ENCODE measurements at places on chromosomes 11 and 22.

DNA sequence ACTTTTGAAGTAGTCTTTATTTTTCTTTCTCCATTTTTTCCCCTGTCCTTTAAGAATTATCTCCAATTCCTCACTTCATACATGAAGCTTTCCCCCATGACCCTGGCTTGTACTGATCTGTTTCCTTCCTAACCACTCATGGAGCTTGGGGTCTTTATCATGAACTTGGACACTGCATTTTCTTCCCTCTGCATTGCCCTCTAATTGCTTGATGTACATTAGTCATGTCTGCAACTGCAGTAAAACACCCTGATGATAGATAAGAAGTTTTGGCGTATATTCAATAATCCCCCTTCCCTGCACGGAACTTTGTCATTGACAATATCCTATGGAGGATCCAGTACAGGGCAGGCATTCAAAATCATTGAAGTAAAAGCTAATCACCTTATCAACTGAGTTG is 3.4 kb downstream of the HEPHL1 start:
- no peak for ATAC-seq

DNA sequence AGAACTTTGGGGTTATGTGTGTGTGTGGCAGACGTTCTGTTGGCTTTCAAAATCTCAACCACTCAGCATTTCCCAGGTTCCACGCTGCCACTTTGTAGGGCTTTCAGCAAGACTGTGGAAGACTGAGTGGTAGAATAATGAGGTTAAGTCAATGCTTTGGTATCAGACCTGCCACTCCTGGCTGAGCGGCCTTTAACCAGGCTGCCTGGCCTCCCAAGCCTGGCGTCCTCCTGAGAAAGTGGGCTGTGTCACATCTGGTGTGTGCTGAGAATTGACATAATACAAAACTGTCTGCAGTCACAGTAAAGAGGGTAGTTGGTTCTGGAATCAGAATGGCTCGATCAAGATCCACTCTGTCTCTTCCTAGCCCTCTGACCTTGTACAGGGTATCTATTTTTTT is 126.5 kb downstream of the DBX1 start:
- ATAC-seq: no peak

- ATAC-seq: no peak
These were observed 48.4 kb upstream of the CYP2D6 start for GRCh38 chr22:42178910-42179519.

DNA sequence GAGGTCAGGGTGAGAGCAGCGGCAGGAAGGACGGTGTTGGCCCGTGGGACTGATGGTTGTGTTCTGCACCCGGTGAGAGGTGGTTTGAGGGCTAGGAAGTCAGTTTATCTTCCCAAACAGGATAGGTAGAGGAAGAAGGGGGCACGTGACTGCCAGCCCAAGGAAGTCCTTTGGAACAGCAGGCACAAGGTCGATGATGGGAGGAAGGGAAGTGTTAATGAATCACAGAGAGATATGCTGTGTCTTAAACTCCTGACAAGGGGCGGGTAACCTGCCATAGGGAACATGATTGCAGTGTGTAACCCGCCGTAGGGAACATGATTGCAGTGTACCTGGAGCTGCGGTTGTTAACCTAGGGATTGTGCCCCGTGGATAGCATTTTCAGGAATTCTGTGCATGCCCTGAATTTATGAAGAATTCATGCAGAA is 49.0 kb downstream of the PRR5L start:
- ATAC-seq: no peak

DNA sequence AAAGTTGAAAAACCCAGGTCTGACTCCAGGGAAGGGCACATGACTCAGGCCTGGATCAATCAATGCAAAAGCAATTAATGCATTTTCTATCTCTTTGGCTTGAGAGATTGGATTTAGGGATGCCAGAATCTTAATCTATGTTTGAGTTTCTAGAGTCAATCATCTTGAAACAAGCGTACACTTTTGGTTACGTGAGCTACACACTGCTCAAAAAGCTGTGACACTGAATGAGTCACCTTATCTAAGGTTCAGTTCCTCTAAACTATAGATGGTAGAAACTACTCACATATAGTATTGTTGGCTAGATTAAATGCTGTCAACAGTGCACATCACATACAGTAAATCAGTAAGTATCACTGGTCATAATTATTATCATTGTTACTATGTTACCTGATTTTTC is 24.2 kb downstream of the MRE11 start:
- peak; percentile 84 for ATAC-seq

DNA sequence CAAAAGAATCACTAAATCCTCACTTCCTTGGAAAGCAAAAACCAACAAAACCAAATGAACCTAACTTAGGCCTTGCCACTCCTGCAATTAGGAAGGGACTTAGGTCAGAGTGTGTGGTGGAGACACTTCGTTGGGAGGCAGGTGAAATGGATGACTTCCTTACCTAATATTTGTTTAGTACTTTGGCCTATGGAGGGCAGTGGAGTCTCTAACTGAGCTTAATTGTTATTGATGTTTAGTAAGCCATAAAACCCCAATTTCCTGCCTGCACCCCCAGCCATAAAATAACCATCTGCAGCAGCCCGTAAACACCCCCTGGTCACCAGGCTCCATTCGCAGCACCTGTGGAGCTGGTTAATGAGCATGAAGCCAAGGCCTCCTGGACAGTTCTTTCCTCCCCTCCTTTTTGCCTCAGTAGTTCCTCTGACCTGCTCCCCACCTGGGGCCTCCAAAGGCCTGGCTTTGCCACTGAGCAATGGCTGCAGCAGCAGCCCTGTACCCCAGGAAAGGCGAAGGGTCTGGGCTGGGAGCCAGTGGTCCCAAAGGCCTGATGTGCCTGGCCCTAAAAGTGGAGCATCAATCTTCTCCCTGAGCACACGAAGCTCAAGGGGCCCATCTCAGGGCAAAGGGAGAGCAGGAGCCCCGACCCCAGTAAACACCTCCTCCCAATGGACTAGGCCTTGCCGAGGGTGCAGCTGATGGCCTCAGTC is 15.6 kb upstream of the SYT13 start:
- no peak for ATAC-seq

- ATAC-seq: peak; percentile 83
These were observed 123.6 kb downstream of the ABTB2 start for GRCh38 chr11:34234086-34234740.

- ATAC-seq: no peak
These were observed 1.0 kb upstream of the ELF5 start for GRCh38 chr11:34514597-34514996.

DNA sequence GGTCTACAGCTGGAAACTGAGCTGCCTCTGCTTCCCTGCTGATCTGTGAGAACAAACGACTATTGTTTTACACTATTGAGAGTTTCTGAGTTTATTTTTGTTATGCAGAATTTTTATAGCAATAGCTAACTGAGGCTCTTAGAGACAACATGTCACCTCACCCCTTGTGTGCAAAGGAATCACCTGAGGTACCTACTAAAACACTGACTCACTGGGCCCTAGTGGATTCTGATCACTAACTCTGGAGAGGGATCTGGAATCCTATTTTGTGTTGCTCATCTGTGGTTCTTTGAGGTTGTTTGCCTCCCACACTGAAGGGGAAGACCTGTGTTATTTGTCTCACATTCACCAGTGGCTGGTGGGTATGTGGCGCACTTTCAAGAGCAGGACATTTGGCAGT is 13.4 kb upstream of the B3GAT1 start:
- ATAC-seq: no peak

DNA sequence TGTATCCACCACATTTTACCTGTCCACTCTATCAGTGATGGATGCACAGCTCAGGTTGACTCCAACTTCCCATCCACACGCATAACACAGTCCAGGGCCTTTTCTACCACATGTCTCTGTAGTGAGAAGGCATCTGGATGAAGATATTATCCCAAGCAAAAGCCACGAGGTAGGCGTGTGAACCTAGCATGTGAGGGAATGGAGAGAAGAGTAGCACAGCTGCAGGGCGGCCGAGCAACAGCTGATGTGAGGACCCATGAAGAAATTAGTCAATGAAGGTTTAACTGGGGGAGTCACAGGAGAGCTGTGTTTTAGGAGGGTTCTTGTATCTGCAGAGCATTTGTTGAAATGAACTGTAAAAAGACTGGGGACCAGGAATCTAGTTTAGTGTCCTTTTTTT is 144.6 kb upstream of the PITPNB start:
- no peak for ATAC-seq

GRCh38 chr11:77047007-77047927 is 13.1 kb downstream of the B3GNT6 start:
- peak; percentile 96 for ATAC-seq

GRCh38 chr11:57083641-57084385 is 95.1 kb downstream of the OR5AK2 start:
- no peak for ATAC-seq

GRCh38 chr11:75627906-75628668 is 40.8 kb downstream of the MAP6 start:
- no peak for ATAC-seq

DNA sequence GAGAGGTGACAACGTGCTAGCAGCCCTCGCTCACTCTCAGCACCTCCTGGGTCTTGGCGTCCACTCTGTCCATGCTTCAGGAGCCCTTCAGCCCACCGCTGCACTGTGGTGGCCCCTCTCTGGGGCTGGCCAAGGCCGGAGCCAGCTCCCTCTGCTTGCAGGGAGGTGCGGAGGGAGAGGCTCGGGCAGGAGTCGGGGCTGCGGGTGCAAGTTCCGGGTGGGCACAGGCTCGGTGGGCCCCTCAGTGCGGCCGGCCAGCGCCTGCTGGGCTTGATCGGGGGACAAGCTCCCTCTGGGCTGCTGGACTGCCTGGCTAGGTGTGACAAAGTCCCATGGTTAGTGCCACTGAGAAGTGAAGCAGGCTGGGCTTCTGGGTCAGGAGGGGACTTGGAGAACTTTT is 245.8 kb downstream of the JRKL start:
- ATAC-seq: no peak

DNA sequence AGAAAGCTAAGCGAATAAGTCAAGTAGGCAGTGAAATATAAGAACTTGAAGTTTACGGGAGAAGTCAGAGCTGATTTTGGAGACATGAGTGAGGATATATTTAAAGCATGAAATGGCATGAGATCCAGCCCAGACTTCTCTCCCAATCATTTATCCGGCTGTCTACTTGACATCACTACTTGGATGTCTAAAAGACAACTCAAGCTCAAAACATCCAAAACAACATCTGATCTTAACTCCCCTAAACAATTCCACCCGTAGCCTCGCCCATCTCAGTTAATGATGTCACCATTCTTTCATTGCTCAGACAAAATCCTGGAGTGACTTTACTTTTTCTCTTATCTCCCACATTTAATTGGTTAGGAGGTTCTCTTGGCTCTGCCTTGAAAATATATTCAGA is 44.5 kb downstream of the WEE1 start:
- ATAC-seq: no peak

GRCh38 chr11:78828676-78829075 is 254.0 kb upstream of the NARS2 start:
- no peak for ATAC-seq

DNA sequence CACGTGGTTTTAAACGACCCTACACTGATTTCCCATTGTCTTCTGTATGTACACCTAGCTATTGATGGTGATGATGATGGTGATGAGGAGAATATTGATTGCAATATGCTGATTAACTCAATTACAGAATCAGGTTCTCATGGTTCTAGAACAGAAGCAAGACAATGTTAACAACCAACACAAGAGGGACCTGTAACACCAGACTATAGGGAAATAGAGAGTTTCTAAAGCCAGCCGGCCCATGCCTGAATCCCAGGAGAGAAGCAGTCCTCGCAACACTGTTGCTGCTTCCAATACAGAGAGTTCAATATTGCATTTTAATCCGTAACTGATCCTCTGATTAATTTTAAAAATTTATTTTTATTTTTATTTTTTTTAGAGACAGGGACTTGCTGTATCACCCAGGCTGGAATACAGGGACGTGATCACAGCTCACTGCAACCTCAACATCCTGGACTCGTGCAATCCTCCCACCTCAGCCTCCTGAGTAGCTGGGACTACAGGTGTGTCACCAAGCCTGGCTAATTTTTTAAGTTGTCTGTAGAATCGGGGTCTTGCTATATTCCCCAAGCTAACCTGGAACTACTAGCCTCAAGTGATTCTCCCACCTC is 22.2 kb upstream of the UBASH3B start:
- no peak for ATAC-seq

DNA sequence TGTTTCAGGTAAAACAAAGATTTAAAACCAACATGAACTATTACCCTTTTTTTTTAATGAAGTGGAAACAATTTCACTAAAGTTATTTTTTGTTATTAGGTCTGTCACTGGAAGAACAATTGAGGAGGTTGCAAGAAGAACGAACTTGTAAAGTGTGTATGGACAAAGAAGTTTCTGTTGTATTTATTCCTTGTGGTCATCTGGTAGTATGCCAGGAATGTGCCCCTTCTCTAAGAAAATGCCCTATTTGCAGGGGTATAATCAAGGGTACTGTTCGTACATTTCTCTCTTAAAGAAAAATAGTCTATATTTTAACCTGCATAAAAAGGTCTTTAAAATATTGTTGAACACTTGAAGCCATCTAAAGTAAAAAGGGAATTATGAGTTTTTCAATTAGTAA is 30.9 kb downstream of the BIRC2 start:
- ATAC-seq: no peak

GRCh38 chr22:23913306-23913660 is 19.1 kb downstream of the MIF start:
- ATAC-seq: peak; percentile 8

DNA sequence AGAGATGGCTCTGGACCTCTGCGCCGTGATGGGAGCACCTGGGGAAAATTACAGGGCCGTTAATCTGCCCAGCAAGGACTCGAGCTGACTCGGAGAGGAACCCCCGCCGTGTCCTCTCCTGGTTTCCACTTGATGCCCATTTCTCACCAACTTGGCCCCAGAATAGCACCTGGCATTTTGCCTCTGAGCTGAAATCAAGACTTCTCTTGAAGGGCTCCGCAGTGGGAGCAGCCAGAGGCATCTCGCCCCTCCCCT is 19.0 kb upstream of the CABP7 start:
- ATAC-seq: no peak

GRCh38 chr11:59185386-59185945 is 13.5 kb downstream of the DTX4 start:
- no peak for ATAC-seq

- peak; percentile 48 for ATAC-seq
These were observed 11.7 kb upstream of the MPEG1 start for GRCh38 chr11:59224351-59224928.

DNA sequence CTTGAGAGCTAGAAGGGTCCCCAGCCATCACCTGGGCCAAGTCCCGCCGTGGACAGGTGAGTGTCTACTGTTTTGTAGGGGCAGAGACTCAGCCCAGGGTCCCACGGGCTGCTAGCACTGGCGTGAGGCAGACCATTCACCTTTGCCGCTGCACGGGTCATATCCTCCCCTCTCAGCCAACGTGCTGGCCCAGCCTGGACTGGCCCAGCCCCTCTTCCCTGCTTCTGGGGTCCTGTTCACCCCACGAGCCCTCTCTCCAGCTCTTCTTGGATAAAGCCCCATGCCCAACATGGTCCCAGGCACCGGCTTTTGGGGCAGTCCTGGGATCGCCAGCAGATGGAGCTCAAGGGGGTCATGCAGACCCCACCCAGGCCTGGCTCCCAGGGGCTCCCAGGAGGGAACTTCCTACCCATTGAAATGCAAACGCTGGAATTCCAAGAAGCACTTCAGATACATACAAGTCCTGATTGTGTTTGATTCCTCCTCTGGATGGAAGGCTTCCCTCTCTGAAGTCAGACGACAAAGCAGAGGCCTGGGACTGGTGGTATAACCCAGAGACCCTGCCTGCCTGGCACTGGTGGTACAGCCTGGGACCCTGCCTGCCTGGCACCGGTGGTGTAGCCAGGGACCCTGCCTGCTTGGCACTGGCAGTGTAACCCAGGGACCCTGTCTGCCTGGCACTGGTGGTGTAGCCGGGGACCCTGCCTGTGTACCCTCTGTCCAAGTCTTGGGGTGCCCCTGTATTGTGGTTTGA is 8.9 kb upstream of the SEPTIN5 start:
- no peak for ATAC-seq

Data from activated CD4-positive, CD25-positive, alpha-beta regulatory T cell treated with anti-CD3 and anti-CD28 coated beads, Interleukin-2, amount 50 U/mL, for 24 hours (primary cell).